B cell (primary cell): ENCODE measurements at places on chromosomes 6 and 20. TPM values are rescaled to one million over a fixed set of nuclear protein-coding genes. Genes with fewer than 3 reads are reported as not detected.

CLIC5 gene
- 0.80 and 0.96 TPM in 2 replicates for total RNA-seq

EFCAB8 gene
- 2.3 and 3.8 TPM in 2 replicates for total RNA-seq

MMUT gene
- 10.6 and 11.2 TPM in 2 replicates for total RNA-seq

PLCB4 gene
- not detected in 2 replicates for total RNA-seq

NR2E1 gene
- not detected in 2 replicates for total RNA-seq

ZNF334 gene
- total RNA-seq = 0.07 and 0.22 TPM in 2 replicates

PNLDC1 gene
- 0.46 and 0.71 TPM in 2 replicates for total RNA-seq

WFDC2 gene
- total RNA-seq = 1.0 TPM in 1 of 2 replicates, not detected in the other

SNX9 gene
- 50.7 and 53.0 TPM in 2 replicates for total RNA-seq

APOBEC2 gene
- not detected in 2 replicates for total RNA-seq

KIAA0408 gene
- total RNA-seq = 0.34 and 0.64 TPM in 2 replicates

RAB44 gene
- total RNA-seq = 0.15 and 0.19 TPM in 2 replicates

CLPSL1 gene
- not detected in 2 replicates for total RNA-seq

HLA-DOA gene
- total RNA-seq = 209 TPM in 2 replicates

MRPL2 gene
- 43.8 and 45.6 TPM in 2 replicates for total RNA-seq

GPR31 gene
- not detected in 2 replicates for total RNA-seq

TBX18 gene
- not detected in 2 replicates for total RNA-seq

MTO1 gene
- 79.5 and 84.4 TPM in 2 replicates for total RNA-seq

HLA-DQB2 gene
- total RNA-seq = 109 and 112 TPM in 2 replicates

ECT2L gene
- total RNA-seq = not detected in 2 replicates

TP53INP2 gene
- 7.7 and 8.1 TPM in 2 replicates for total RNA-seq

CSE1L gene
- total RNA-seq = 38.0 and 38.5 TPM in 2 replicates

BTBD3 gene
- total RNA-seq = 0.92 and 1.5 TPM in 2 replicates

EYA4 gene
- 0.49 TPM in 1 of 2 replicates, not detected in the other for total RNA-seq

EGFL8 gene
- 3.9 and 4.5 TPM in 2 replicates for total RNA-seq

C2 gene
- total RNA-seq = 1.3 and 3.4 TPM in 2 replicates

HLA-DMB gene
- total RNA-seq = 587 and 593 TPM in 2 replicates

ZBTB9 gene
- total RNA-seq = 10.4 and 11.8 TPM in 2 replicates

TRIM38 gene
- total RNA-seq = 57.2 and 57.5 TPM in 2 replicates

EDN3 gene
- not detected in 2 replicates for total RNA-seq

ERVFRD-1 gene
- total RNA-seq = not detected in 2 replicates

BEND3 gene
- 2.0 and 2.9 TPM in 2 replicates for total RNA-seq

APCDD1L gene
- total RNA-seq = not detected in 2 replicates

KCNK16 gene
- total RNA-seq = not detected in 2 replicates

CDH4 gene
- not detected in 2 replicates for total RNA-seq

SPTLC3 gene
- not detected in 2 replicates for total RNA-seq

CYP39A1 gene
- total RNA-seq = not detected in 2 replicates

RNF144B gene
- 17.0 and 21.4 TPM in 2 replicates for total RNA-seq

SLC22A2 gene
- total RNA-seq = not detected in 2 replicates

OPRL1 gene
- total RNA-seq = 6.2 and 7.3 TPM in 2 replicates

MYT1 gene
- 42.2 and 47.3 TPM in 2 replicates for total RNA-seq

TCF21 gene
- not detected in 2 replicates for total RNA-seq

MUC22 gene
- total RNA-seq = not detected in 2 replicates

ULBP2 gene
- total RNA-seq = not detected in 2 replicates

DACT2 gene
- not detected in 2 replicates for total RNA-seq

ANGPT4 gene
- not detected in 2 replicates for total RNA-seq

SLC13A3 gene
- 0.20 and 0.49 TPM in 2 replicates for total RNA-seq

MAFB gene
- total RNA-seq = 1.8 and 1.9 TPM in 2 replicates

EPM2A gene
- 17.0 and 17.9 TPM in 2 replicates for total RNA-seq

IL17F gene
- not detected in 2 replicates for total RNA-seq

BAG2 gene
- 4.6 and 4.7 TPM in 2 replicates for total RNA-seq

PXMP4 gene
- 6.6 and 6.8 TPM in 2 replicates for total RNA-seq

PRICKLE4 gene
- total RNA-seq = not detected in 2 replicates

PLN gene
- total RNA-seq = not detected in 2 replicates

PSMB8 gene
- 127 and 129 TPM in 2 replicates for total RNA-seq
